HFF-Myc (cell line): ENCODE measurements at places on chromosomes 6 and 20.

DNA sequence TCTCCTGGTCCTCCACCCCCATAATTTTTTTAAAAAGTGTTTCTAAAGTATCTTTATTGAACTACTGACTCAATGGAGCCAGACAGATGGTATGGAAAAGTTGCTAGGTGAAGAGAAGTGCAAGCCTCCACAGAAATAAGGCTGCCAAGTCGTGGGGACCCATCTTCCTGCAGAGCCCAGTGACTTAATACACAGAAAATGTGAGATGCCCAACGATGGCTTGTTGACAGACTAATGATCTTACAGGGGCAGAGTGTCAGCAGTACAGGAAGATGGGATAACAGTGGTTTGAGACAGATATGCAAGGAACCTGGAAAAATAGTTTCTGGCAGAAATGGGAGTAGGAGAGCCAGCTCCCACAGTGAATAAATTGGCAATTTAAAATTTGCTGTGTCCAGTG, 43.3 kb downstream of the FYN start:
- no peak for DNase-seq

DNA sequence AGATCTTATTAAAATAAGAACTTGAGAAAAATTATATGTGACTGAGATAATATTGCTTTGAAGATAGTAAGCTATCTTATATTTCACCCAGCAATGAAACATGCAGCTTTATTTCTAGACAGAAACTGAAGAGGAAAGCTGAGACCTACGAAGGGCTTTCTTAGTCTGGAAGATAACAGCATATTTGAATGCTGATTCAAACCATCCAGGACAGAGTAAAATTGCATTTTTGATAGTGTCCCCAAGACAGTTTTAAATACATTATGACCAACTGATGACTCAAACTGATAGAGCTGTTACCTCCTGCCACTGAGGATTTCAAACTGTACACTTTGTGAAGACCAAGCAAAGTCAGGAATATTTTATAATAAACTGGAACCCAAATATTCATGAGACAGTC, 409.6 kb downstream of the GRIK2 start:
- no peak for DNase-seq

- DNase-seq = no peak
Measured at GRCh38 chr20:62603021-62603906, 39.0 kb upstream of the SLCO4A1 start.

DNA sequence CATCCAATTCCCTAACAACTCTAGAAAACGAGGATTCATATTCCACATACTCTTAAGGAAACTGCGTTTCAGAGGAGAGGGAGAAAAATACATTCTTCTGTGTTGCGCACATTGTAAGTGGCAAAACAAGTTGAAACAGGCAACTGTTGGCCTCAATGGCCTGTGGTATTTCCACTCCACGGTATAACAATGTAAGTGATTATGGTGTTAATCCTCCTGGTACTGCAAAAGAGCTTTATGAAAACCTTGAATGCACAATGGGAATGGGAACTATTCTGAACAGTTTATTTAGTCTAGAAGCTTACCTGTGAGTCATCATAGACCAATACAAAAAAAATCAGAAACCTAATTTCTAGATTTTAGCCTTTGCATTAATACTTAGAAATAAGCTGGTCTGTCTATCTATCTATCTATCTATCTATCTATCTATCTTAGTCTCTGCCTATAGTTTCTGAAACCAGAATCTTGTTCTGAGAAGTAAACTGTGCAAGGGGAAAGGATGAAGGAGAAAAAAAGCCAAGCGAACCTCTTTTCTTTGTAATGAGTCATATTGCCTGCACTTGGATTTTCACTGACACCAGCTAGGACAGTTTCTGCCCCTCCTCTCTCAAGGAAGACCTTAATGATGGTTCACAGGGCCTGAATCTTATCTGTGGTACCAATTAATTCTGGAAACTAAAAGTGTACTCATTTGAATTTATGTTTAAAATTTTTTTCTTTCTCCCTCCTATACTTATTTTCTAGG, 101.5 kb downstream of the RNF144B start:
- no peak for DNase-seq

DNA sequence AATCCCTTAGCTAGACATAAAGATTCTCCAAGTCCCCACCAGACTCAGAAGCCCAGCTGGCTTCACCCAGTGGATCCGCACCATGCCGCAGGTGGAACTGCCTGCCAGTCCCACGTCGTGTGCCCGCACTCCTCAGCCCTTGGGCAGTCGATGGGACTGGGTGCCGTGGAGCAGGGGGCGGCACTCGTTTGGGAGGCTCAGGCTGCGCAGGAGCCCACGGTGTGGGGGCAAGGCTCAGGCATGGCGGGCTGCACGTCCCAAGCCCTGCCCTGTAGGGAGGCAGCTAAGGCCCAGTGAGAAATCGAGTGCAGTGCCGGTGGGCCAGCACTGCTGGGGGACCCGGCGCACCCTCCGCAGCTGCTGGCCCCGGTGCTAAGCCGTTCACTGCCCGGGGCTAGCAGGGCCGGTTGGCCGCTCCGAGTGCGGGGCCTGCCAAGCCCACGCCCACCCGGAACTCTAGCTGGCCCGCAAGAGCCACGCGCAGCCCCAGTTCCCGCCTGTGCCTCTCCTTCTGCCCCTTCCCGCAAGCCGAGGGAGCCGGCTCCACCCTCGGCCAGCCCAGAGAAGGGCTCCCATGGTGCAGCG, 95.9 kb upstream of the DTNBP1 start:
- no peak for DNase-seq

DNA sequence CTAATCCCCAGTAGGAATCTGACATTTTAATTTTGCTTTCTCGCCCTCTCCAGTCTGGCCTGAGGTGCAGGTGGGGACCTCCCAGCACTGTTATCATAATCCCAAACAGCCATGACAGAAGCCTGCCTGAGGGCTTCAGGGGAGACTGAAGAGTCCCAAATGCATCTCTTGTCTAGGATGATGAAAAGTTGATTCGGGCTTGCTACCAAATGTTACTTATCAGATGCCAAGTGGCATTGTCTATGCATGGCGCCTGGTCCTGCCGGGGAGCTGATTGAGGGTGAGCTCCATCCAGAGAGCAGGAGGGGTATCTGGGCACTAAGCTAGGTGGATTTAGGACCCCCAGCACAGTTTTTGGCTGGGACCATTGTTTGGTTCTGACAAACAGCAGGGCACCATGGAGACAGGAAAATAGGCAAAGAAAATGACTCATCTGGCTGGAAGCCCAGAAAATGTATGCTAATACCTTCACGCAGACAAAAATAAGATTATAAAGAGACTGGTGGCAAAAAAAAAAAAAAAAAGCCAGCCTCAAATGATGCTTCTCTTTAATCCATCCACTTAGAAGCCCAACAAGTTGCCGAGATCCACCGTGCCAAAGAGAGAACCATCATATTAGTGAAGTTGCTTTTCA, 513.7 kb upstream of the SULF2 start:
- peak; percentile 96 for DNase-seq
